NCI-H82 (cell line): ENCODE measurements at places on chromosomes 1 and 21.
A peak's percentile ranks its signal among the peaks of the same experiment; 100 is the strongest.

- DNase-seq = no peak
These were observed 75.7 kb upstream of the RAB4A start for GRCh38 chr1:229195246-229195645.

- peak; percentile 43 for DNase-seq
These were observed 730 bp downstream of the ZCCHC17 start for GRCh38 chr1:31297277-31298247.

DNA sequence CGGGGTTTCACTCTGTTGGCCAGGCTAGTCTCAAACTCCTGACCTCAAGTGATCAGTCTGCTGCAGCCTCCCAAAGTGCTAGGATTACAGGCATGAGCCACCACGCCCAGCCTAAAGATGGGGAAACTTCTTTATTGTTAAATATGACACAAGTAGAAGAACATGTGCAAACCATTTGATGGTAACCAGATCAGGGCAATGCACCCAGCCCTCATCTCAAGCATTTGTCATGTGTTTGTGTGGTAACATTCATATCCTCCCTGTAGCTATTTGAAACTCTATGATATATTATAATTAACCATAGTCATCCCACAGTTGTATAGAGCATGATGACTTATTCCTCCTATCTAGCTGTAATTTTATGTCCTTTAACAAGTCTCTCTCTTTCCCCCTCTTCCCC lies 119.5 kb upstream of the TMPRSS2 start:
- no peak for DNase-seq

GRCh38 chr1:230026572-230026971 lies 40.5 kb upstream of the GALNT2 start:
- no peak for DNase-seq

- no peak for DNase-seq
These were observed 11.0 kb downstream of the OR2M5 start for GRCh38 chr1:248155927-248156326.

DNA sequence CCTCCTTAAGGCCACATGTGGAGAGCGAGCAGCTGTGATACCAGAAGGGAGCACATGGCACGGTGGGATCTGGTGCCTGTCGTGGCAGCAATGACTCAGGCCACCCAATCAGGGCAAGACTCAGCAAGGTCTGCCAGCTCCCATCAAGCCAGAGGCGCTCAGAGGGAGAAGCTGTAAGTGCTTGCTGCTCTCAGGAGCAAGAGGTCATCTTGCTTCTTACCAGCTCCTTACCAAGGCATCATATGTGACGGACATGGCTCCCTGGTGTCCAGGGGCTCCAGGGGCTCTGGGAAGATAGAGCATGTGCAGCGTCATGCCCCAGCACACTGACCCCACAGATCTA lies 72.9 kb downstream of the ITPKB start:
- no peak for DNase-seq

DNA sequence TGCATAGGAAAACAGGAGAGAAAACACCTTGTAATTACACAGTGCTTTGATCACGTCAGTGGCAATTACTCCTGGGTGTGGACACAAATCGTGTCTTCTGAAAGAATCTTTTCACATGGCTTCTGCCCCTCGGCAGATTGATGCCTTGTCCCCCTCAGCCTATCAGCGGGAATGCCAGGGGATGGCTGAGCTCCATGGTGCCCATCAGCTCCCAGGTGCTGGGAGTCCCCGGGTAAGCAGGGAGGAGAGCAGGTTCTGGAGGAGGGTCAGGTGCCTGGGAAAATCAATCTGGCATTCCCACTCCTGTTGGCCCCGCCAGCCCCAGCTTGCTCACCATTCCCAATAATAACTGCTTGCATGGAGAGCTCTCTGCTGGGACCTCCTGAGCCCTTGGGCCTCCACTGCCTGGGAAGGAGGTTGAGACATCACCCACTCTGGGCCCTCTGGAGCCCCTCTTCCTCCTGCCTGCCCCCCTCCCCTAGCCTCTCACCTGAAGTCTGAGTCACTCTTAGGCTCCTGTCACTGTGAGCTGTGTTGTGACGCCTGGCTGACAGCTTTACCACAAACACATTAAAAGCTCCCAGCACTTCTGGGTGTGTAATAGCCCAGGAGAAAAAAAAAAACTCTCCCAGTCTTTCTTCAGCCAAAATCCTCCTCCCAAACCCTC lies 4.9 kb downstream of the CAMK2N1 start:
- no peak for DNase-seq

DNA sequence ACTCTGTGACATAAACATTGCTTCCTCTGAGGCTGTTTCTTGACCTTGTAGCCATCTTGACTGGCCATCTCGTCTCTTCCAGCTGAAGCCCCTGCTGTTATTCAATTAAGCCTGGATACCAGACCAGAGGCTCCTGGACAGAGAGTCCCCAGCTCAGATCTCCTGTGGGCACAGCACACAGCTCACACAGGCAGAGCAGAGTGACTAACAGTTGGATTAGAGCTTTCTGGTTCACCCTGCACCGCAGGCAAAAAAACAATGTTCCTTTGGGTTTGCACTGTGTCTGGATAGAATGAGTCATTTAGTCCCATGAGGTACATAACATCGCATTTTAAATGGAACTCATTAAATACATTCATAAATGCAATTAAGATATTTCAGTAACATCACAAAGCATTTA lies 33.4 kb upstream of the USH2A start:
- DNase-seq = no peak

DNA sequence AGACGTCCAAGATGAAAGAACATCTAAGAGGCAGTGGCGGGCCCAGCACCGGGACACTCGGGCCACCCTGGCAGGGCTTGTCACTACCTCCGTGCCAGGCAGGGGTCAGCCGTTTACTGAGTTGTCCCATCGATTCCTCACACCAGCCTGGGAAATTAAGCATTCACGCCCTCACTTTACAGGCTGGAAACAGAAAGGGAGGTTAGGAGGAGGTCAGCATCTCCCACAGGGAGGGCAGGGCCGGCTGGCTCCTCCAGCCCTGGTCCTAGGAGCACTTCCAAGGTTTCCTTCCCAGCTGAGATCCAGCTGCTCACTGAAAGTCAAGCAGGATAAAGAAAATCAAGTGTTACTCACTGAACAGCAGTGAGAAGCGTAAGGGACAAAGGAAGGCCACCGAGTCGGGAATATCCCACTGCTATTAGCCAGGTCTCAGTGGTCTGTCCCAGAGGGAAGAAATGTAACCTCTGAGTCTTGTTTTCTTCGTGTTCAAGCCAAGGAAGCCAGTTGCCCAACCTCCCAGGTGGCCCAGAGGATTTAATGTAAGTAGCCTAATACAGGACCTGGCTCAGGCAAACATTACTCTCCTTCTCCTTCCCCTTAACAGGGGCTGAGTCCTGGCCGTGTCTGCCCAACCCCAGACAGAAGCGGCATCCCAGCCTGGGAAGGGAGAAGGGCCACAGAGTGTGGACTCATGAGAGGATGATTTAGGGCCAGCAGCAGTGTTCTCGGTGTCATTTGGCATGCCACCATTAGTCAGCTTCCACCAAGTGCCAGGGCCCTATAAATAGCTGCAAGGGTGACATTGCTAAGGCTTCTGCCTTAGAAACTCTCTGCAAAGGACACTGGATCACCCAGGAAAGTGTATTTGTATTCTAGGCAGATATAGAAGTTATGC lies 203.1 kb upstream of the GALNT2 start:
- DNase-seq = no peak
